ENCODE measurements at places on chromosomes 13 and 19.

DNA sequence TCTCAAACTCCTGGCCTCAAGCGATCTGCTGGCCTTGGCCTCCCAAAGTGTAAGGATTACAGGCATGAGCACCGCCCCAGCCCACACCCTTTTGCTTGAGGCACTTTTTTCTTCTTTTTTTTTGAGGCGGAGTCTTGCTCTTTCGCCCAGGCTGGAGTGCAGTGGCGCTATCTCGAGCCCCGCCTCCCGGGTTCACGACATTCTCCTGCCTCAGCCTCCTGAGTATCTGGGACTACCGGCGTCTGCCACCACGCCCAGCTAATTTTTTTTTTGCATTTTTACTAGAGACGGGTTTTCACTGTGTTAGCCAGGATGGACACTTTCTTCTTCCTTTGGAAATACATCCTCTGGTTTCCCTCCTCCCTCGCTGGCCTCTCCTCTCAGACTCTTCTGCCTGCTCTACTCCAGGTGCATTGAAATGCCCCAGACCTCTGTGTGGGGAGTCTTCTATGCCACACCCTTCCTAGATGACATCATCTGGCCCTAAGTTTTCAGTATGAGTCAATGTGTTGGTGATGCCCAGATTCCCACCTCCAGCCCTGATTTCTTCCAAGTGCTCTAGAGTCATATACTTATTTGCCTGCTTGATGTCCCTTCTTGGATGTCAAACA, 20.7 kb upstream of the TPT1 start:
- no peak for DNase-seq

GRCh38 chr13:45196622-45197021, 4.2 kb downstream of the KCTD4 start:
- no peak for DNase-seq

DNA sequence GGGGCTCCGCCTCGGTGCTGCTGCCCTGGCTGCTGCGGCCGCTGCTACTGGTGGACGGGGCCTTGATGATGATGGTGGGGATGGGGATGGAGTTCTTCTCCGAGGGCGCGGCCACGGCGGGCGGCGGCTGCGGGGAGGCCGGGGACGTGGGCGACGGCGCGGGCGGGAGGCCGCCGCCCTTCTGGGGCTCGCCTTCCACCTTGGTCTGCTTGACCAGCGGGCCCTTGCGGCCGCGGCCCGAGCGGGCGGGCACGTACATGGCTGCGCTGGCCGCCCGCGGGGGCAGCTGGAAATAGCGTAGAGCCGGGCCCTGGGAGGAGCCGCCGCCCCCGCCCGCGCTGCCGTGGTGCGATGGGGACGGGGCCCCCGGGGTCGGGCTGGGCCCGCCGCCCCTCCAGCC, 19.2 kb downstream of the C19orf81 start:
- no peak for DNase-seq

DNA sequence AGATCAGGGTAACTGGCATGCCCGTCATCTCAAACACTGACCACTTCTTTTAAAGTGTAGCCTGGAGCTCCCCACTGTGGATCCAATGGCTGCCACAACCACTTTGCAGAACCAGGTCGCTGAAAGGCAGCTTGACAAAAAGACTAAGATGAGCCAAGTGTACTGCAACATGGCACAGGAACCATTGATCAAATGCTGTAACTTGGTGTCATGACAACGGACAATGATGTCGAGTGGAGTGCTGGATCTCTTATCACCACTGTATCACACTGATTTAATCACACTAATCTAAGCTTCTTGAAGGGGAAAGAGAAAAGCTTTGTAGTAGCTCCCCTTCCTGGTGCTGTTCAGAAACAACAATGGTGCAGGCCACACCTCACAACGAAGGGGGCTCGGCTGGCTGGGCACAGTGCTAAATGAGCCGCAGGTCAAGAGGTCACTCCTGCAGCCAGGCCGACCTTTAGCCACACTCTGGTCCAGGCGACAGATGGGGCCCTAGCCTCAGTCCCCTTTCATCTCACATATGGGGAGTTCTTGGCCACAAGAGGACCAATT, 2.2 kb upstream of the TNFRSF19 start:
- DNase-seq, result no peak

DNA sequence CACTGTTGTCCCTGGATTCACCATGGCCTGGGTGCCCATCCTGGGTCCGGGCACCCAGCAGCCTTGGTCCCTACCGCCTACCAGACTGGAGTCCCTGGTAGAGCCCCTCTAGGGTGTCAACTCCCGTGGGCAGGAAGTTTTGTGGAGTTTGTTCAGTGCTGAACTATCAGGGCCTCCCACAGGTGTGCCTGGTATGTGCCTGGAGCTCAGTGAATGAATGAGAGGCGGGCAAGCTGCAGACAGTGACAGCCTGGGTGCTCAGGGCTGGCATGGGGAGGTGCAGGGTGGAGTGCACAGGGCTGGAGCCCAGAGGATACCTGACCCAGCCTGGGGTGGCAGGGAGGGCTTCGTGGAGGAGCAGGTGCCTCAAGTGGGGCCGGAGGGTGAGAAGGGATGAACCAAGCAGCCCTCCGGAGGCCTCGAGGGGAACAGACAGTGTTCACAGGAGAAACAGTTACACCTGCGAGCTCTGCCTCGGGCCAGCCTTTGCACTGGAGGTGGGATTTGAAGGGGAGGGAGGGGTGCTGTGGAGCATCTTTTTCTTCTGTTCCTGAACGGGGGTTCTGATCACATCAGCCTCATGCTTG, 29.6 kb downstream of the PAK4 start:
- DNase-seq, result no peak

DNA sequence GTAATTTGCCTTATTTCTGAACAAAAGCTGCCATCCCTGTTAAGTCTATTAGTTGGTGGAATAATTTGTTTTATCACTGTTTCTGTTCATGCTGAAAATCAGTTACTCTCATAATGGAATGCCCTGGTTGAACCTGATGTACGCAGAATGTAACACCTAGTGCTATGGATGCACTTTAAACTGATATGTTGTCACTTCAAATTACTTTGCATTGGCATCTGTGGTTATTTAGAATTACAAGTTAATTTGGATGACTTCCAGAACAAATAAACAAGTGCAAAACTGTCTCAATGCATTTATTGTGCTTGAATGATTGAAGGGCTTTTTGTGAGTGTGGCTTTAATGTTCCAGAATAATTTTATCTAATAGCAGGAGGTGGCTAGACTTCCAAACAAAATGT, 368.2 kb upstream of the SLITRK5 start:
- DNase-seq, result no peak

DNA sequence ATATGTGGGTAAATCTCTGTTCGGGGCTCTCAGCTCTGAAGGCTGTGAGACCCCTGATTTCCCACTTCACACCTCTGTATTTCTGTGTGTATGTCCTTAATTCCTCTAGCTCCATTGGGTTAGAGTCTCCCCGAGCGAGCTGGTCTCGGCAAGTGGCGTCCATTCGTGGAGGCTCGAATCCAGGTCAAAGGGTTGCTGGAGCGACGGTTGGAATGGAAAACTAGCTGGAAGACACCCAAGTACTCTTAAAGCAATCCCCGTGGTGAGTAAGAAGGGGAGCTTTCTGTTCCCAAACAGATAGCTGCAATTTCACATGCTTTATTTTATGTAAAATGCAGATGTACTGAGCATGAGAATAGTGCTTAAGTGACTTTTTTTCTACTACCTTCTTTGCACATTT, 277.5 kb upstream of the SGCG start:
- no peak for DNase-seq

DNA sequence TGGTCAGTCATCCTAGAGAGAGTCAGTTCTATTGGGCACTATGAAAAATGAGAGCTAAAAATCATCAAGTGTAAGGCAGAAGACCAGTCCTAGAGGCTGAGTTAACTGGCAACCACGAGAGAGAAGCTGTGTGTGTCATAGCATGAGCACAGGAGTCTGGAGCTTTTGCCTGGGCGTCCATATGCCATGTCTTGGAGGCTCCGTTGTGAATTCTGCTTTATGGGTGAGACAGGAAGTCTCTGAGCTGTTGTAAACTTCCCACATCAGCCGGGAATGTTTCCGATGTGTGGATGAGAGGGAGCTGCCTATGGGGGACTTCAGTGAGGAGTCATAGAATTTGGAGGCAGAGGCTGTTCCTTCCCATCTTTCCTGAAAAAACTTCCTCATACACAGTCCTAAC, 120.0 kb downstream of the ITGBL1 start:
- DNase-seq, result no peak

DNA sequence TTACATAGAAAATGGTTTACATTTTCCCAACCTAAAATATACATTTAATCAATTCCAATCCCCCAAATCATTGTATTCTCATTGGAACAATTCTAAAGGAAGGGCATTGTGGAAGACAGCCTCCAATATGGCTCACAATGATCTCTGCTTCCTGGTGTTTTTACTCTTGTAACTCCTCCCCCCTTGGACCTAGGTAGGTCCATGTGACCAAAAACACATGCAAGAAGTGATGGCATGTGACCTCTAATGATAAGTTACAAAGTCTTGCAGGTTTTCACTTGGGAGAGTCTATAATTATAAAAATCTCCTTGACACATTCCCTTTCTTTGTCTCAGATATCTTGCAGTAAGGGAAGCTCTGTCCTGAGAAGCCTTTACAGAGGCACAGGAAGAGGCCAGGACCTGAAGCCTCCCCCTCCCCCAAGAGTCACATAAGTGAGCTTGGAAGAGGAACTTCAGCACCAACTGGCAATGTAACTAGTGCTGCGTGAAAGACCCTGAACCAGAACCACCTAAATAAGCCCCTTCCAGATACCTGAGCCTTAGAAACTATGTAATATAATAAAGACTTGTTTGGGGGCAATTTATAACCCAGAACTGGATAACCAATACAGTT, 816.2 kb upstream of the ATXN8OS start:
- no peak for DNase-seq

- no peak for DNase-seq
Measured at GRCh38 chr13:45231305-45231704, 30.5 kb upstream of the KCTD4 start.

DNA sequence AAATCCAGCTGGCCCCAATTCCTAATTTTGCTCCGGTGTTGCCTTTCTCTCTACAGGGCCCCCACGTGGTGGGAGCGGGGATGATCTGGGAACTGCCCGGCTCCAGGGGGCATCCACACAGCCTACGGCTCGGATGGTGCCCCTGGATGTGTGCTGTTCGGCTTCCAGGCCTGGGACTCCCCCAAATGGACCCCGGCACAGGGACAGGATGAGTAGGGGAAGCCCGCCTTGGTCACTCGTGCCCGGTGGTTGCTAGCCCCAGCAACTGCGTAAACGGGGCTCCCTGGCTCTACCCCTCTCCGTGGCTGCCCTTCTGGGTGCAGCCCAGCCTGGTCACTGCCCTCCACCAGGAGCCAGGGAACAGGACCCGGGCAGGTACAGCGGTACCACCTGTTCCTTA, 111.5 kb downstream of the TEX26 start:
- no peak for DNase-seq

- DNase-seq, result no peak
Measured at GRCh38 chr19:19285686-19286085, 12.6 kb upstream of the TM6SF2 start.

GRCh38 chr19:5435642-5436017, 19.6 kb upstream of the ZNRF4 start:
- DNase-seq, result no peak

- DNase-seq, result no peak
Measured at GRCh38 chr13:44927968-44928367, 61.3 kb downstream of the NUFIP1 start.

DNA sequence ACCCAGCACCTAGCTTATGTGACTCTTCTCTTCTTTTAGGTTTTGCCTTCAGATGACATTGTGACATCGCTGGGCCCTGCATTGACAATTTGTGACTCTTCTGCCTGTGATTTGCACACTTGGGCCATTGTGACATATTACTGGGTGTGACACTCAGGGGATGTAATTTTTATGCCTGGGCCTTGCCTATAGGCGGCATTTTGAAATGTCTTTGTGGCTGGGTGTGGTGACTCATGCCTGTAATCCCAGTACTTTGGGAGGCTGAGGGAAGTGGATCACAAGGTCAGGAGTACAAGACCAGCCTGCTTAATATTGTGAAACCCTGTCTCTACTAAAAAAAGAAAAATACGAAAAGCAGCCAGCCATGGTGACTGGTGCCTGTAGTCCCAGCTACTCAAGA, 28.4 kb upstream of the ZNF681 start:
- no peak for DNase-seq

DNA sequence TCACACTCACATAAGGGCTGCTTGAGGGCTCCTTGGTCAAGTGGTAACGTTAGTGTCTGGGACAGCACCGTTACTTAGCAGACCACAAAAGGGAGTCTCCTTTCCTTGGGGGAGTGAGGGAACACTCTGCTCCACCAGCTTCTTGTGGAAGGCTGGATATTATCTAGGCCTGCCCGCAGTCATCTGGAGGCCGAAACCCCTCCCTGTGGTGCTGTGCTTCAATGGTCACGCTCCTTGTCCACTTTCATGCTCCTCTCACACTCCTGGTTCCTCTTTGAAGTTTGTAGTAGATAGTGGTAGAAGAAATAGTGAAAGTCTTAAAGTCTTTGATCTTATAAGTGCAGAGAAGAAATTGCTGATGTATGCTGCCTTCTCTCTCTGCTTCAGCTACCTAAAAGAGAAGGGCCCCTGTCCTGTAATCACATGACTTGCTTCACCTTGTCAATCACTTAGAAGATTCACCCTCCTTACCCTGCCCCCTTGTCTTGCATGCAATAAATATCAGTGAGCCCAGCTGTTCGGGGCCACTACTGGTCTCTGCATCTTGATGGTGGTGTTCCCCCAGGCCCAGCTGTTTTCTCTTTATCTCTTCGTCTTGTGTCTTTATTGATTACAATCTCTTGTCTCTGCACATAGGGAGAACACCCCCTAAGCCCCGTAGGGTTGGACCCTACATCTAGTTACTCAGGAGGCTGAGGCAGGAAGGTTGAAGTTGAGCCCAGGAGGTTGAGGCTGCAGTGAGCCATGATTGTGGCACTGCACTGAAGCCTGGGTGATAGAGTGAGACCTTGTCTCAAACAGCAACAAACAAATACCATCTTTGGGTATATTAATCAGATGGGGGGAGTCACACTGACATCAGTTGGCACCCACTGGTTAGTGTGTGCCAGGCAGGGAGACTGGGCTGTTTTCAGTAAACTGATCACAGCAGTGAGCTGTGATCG, 11.6 kb upstream of the MZF1 start:
- DNase-seq, result no peak

GRCh38 chr13:98697791-98698190, 54.7 kb downstream of the SLC15A1 start:
- no peak for DNase-seq

- no peak for DNase-seq
Measured at GRCh38 chr13:87607266-87607665, 63.9 kb upstream of the SLITRK5 start.

GRCh38 chr19:30799865-30800755, 427.9 kb downstream of the ZNF536 start:
- DNase-seq, result peak; percentile 43

GRCh38 chr13:34810996-34811395, 131.1 kb upstream of the NBEA start:
- DNase-seq, result no peak

GRCh38 chr19:29540114-29540513, 14.3 kb downstream of the VSTM2B start:
- DNase-seq, result peak; percentile 9

Measured in activated T-cell treated with anti-CD3 and anti-CD28 coated beads, Interleukin-2, amount 50 U/mL, for 24 hours (primary cell).